SJCRH30 (cell line): ENCODE measurements at places on chromosomes 5 and 9.

DNA sequence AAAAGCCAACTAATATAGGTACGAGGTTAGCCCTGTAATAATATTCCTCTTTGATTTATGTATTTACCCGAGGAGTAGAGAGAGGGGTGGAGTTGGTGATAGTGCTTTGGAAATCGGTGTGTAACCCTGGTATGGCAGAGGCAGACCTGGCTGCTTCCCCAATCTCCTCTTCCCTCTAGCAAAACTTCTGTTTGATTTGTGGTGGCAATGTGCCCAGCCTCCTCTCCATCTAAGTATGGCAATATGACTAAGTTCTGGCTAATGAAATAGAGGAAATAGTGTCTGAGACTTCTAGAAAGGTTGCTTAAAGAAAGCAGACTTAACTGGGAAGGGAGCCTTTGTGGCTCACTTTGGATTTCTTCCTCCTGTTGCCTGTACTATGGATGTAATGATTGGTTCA is 491.1 kb downstream of the ENC1 start:
- DNase-seq = no peak

DNA sequence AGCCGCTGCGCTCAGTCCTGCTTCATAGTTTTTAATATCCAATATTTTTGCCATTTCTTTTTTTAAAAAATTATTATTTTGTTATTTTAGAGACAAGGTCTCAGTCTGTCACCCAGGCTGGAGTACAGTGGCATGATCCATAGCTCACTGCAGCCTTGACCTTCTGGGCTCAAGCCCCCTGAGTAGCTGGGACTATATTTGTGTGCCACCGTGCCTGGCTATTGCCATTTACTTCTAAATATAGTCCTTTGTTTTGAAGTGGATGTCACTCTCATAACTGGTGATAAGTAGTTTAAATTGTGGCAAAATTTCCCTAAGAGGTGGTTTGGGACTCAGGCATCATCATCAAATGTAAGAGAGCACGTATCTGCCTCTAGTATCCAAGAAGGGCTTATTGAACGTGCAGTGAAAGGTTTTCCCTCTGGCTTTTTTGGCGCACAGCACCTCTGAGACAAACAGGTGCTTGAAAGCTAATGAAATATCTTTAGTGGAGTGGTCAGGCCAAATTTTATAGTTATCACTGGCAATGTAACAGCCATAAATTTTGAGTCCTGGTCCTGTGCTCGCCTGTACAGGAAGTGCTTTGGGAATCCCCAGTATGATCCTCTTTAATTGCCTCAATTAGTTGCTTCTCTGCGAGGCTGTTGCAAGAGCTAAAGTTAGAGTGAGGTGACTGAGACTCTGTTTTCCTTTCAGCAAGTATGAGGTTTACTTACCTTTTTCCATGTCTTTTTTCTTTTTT is 14.8 kb downstream of the STXBP1 start:
- DNase-seq = no peak

- DNase-seq = peak; percentile 96
Observed at GRCh38 chr9:137172901-137173795, 1.3 kb upstream of the TMEM210 start.

- peak; percentile 88 for DNase-seq
Observed at GRCh38 chr5:173454736-173455598, 126.8 kb upstream of the STC2 start.

- no peak for DNase-seq
Observed at GRCh38 chr5:10297646-10298204, 10.0 kb downstream of the CMBL start.

GRCh38 chr5:168978500-168978899 is 322.4 kb downstream of the SLIT3 start:
- no peak for DNase-seq

DNA sequence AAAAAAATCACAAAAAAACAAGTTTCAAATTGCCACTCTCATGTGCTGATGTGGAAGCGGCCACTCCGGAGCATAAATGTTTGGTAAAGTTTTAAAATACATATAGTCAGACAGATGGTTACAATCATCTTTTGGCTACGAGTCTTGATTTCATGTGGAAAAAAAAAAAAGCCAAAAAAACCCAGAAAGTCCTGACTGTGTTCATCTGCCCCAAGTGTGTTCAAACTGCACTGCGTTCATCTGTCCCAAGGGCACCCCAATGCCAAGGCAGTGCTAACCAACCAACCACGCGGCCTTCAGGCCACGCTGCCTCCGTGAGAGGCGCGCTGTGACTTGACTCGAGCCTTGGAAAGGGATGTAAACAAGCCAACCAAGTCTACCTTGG is 127.1 kb downstream of the MYO10 start:
- no peak for DNase-seq

DNA sequence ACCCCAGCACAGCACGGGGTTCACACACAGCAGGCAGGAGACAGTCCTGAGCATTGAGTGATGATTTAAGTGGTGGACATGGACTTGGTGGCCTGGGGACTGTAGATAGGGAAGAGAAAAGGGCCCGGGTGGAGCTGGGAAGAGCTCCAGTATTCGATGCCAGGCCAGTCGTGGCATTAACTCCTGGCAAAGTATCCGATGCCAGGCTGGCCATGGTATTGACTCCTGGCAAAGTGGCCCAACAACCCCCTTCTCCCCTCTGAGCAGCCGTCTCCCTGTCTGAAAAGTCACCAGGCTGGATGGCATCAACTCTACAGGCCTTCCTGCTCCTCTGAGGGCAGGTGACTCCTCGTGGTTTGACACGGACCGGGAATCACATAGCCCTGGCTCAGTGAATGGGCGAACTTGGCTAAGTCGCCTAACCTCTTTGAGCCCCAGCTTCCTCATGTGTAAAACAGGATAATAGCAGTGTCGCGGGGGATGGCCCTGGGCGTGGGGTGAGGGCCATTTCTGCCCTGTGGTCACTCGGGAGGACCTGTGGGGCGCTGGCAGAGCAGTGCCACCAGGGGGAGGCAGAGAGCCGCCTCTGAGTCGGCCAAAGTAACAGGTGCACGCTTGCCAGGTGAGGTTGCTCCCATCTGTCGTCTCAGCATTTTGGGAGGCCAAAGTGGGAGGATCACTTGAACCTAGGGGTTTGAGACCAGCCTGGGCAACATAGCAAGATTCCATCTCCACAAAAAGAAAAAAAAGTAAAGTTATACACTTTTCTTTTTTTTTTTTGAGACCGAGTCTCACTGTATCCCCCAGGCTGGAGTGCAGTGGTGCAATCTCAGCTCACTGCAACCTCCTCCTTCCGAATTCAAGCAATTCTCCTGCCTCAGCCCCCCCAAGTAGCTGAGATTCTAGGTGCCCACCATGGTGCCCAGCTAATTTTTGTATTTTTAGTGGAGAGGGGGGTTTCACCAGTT is 5.7 kb upstream of the SEC16A start:
- DNase-seq = peak; percentile 84

DNA sequence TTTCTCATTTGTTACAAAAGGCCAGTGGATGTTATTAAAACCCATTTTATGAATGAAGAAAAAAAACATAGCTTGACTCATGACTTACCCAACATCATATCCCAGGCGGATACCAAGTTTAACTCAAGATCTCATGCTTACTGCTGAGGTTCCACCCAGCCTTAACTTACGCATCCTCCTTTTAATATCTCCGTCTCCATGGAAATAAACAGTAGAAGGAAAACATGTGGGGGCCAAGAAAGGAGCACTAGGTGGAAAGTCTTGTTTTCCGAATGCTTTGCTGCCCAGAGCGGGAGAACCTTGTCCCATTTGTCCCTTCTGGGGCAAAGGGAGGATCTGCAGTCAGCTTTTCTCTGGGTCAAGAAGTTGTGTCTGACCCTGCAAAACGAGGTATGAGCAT is 44.1 kb downstream of the ANGPTL2 start:
- no peak for DNase-seq

GRCh38 chr5:116671211-116671736 is 96.7 kb upstream of the SEMA6A start:
- no peak for DNase-seq

DNA sequence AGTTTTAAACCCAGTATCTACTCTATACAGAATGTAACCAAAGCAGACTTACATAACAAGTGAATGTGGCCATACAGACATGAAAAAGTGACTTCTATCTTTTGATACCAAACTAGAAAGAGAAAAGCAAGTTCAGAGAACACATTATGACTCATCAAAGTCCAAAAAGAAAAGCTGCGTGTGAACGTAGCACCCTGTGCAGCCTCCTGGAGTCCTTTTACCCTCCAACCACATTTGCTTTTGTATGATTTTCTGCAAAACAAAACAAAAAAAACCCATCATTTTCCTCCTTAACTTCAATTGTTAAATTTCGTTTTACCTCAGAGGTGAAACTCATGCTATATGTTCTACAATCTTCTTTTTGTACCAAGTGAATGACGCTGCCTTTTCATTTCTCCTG is 2.8 kb upstream of the SMARCA2 start:
- no peak for DNase-seq

GRCh38 chr5:148961261-148962199 is 101.3 kb downstream of the SH3TC2 start:
- DNase-seq = peak; percentile 55

- DNase-seq = no peak
Observed at GRCh38 chr5:132074772-132075718, 1.5 kb downstream of the CSF2 start.

GRCh38 chr5:137613554-137614265 is 114.6 kb upstream of the SPOCK1 start:
- DNase-seq = no peak

DNA sequence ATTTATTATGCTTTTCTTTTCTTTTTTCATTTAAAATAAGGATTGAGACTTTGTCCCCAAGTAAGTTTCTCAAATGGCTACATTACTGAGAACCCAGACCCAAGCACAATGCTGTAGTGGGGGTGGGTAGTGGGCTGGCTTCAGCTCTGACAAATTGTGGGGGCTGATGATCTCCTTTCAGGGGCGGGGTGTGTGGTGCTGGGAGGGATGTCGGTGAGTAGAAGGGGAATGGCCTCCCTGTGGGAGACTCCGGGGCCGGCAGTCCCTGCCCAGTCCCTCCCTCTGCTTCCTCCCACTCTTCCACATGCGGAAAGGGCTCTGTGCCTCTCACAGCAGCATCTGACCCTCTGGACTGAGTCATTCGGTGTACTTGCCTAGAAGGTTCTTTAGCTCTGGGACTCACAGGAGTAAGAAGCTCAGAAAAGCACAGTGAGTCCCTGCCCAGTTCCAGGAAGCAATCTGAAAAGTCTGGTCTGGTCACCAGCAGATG is 14.3 kb downstream of the CD180 start:
- peak; percentile 32 for DNase-seq

DNA sequence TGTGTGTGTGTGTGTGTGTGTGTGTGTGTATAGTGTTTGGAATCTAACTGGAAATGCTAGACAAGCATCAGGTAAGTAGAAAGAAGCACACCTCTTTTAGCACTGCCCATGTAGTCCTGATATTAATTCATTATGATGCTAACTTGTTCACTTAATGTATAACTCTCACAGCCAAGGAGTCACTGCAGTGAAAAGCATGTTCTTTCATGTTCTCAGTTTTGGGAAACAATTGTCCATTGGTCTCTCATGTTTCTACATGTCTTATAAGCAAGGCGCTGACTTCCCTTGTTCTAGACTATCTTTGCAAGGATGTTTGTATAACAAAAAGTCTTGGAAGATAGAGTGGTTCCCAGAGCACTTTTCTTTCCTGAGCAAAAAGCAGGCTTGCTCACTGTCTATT is 148.8 kb upstream of the TNPO1 start:
- DNase-seq = no peak

GRCh38 chr5:77170196-77170890 is 40.1 kb upstream of the PDE8B start:
- no peak for DNase-seq

- no peak for DNase-seq
Observed at GRCh38 chr5:121681229-121681855, 170.3 kb upstream of the FTMT start.

DNA sequence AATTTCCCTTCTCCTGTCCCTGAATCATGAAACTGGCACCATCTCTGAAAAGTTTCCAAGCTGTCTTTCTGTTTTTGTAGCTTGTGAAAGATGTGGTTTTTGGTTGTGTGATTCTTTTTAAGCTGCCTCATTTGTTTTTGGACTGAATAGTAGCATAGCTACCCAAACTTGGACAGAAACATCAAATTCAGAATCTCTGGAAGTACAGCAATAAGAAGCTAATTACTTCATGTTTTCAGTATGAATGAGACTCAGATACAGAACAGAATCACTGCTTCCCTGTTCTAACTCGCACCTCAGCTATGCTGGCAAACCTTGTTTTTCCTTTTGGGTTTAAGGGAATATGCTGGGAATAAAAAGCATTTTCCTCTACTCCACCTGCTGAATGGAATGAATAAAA is 101.0 kb downstream of the FGF1 start:
- no peak for DNase-seq

DNA sequence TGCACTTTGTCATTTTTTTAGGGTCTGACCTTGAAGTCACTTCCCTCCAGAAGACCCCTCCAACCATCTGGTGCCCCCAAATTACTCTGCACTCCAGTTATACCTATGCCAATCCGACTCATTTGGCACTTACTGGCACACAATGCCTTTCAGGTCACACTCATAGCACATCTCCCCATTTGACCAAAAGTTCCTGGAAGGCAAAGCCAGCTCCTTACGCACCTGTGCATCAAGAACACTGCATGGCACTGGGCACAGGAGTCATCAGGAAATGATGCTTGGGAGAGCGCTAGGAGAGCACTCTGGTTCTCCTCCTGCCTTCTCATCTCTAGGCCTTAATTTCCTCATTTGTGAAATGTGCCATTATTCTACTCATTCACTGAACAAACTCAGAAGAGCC is 2.9 kb downstream of the TNIP1 start:
- DNase-seq = no peak

GRCh38 chr9:99387431-99387830 is 165.3 kb downstream of the SEC61B start:
- DNase-seq = no peak

GRCh38 chr9:16265688-16266087 is 604.8 kb downstream of the BNC2 start:
- no peak for DNase-seq

DNA sequence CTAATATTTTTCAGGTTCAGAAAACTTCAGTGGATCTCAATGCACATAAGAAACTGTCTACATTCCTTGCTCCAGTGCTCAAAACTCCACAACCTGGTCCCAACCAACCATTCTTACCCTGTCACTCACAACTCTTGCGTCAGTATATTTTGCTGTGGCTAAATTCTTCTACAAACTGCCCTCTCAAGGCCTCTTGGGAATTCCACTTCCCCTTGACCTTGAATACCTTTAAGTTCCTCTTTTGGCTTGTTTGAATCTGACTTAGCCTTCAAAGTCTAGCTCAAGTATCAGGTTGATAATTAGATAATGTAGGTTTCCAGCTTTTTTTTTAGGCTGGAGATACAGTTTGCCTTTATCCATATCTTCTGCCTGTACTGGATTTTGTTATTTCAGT is 128.3 kb downstream of the SLF1 start:
- no peak for DNase-seq

DNA sequence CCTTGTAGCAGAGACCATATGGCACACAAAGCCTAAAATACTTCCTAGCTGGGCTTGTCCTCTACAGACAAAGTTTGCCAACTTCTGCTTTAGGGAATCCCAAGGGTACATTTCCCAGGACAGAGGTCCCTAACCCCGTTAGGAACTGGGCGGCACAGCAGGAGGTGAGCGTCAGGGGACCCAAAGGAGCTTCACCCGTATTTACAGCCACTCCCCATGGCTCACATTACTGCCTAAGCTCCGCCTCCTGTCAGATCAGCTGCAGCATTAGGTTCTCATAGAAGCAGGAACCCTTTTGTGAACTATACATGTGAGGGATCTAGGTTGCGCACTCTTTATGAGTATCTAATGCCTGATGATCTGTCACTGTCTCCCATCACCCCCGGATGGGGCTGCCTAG is 88.5 kb upstream of the TRPM3 start:
- peak; percentile 2 for DNase-seq
